Ascending aorta (tissue), 2 donors: ENCODE measurements at places on chromosomes 4 and X.
A peak's percentile ranks its signal among the peaks of the same experiment; 100 is the strongest.

GRCh38 chr4:83028976-83029375 lies 6.0 kb upstream of the COPS4 start:
- no peaks in the 10 kb centered on the region for H3K4me1 ChIP-seq
- H3K4me3 ChIP-seq, result no peak overlapping the region
- DNase-seq, result no peak

- no peak overlapping the region for H3K4me3 ChIP-seq
- DNase-seq, result no peak
- H3K27ac ChIP-seq, result no peak overlapping the region
- H3K4me1 ChIP-seq, result no peaks in the 10 kb centered on the region
- no peaks in the 10 kb centered on the region for H3K36me3 ChIP-seq
These were observed 205.2 kb upstream of the CASK start for GRCh38 chrX:42128587-42128986.

- no peak overlapping the region for H3K27ac ChIP-seq
- no peaks in the 10 kb centered on the region for H3K4me1 ChIP-seq
- H3K27me3 ChIP-seq, result no peaks in the 10 kb centered on the region
- no peaks in the 10 kb centered on the region for H3K36me3 ChIP-seq
- H3K4me3 ChIP-seq, result no peak overlapping the region
These were observed 348.7 kb downstream of the MAPK10 start for GRCh38 chr4:86011117-86011516.

GRCh38 chr4:127469542-127469941 lies 163.2 kb upstream of the INTU start:
- no peaks in the 10 kb centered on the region for H3K27me3 ChIP-seq
- no peaks in the 10 kb centered on the region for H3K4me1 ChIP-seq
- no peaks in the 10 kb centered on the region for H3K36me3 ChIP-seq

DNA sequence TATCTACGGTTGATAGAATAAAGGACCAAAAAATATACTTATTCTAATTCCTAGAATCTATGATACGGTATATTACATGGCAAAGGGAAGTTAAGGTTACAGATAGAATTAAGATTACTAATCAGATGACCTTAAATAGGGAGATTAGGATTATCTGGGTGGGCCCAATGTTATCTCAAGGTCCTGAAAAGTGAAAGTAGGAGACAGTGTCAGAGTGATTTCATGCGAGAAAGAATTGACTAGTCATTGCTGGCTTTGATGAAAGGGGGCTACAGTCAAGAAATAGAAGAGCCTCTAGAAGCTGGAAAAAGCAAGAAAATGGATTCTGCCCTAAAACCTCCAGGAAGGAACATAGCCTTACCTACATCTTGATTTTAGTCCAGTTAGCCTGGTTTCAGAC lies 176.9 kb upstream of the PPP1R2C start:
- DNase-seq, result no peak
- no peaks in the 10 kb centered on the region for H3K4me1 ChIP-seq
- H3K27me3 ChIP-seq, result no peaks in the 10 kb centered on the region
- H3K36me3 ChIP-seq, result no peaks in the 10 kb centered on the region

DNA sequence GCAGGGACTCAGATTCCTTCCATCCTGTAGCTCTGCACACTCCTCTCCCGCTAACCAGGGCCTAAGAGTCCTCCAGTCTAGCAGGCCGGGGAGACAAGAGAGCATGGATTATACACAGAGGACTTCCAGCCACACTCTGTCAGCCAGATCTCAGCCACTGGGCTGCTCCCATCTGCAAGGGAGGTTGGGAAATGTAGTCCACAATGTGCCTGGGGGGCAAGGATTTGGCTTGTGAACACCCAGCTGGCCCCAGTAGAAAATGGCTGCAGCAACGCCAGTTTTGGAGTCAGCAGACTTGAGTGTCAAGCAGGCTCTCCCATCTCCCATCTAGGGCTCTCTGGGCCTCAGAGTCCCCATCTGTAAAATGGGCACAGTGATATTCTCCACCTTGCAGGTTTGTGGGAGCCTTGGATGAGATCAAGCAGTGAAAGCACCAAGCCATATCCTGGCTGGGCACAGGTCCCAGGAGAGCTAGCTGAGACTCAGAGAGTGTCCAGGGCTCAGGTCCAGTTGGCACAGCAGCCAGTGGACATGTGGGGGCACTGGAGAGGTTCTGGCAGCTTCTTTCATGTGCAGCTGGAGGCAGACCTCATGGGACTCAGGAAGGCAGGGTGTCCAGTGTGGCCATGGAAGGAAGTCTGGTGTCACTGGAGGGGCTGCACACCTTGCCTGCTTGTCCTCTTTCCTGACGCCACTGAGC lies 14.6 kb downstream of the PSAPL1 start:
- no peaks in the 10 kb centered on the region for H3K27me3 ChIP-seq
- no peak overlapping the region for H3K27ac ChIP-seq
- H3K36me3 ChIP-seq, result no peaks in the 10 kb centered on the region
- H3K4me1 ChIP-seq, result no peaks in the 10 kb centered on the region
- peak; percentile 28 for DNase-seq
- no peak overlapping the region for H3K4me3 ChIP-seq
